ENCODE measurements at places on chromosomes 5 and 9.

- no peak for DNase-seq
Measured at GRCh38 chr9:7338586-7339281, 460.8 kb downstream of the DMAC1 start.

- no peak for DNase-seq
Measured at GRCh38 chr5:175347931-175348330, 96.1 kb downstream of the DRD1 start.

GRCh38 chr9:18798106-18798505 lies 234.9 kb downstream of the SAXO1 start:
- no peak for DNase-seq

- DNase-seq, result no peak
Measured at GRCh38 chr9:112437406-112437805, 49.2 kb upstream of the KIAA1958 start.

DNA sequence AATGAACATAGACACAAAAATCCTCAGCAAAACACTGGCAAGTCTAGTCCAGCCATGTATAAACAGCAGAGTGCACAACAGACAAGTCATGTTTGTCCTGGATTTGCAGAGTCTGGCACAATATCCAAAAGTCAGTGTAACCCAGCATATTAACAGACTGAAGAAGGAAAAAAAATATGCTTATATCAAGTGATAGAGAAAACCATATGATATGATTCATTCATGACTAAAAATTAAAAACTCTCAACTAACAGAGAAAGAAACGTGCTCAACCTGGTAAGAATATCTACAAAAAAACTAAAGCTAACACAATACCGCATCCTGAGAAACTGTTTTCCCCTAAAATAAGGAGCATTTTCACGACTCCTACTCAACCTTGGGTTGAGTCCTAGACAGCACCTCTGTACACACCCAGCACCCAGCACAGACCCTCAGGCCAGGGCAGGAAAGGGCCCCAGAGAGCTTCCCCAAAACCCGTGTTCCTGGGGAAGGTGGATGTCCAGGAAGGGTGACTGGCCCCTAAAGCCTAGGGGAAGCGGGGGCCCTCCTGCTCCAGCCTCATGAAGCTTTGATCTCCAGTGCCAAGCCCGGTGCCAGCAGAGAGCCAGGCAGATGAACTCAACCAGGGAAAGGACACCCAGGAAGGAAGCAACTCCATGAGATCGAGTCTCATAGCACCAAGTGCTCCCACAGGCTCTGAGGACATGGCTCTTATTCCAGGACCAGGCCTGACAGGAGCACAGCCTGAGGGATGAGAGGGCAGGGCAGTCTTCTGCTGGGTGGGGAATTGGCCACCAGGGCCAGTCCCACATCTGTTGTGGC lies 38.9 kb downstream of the ADAMTS2 start:
- DNase-seq, result no peak

DNA sequence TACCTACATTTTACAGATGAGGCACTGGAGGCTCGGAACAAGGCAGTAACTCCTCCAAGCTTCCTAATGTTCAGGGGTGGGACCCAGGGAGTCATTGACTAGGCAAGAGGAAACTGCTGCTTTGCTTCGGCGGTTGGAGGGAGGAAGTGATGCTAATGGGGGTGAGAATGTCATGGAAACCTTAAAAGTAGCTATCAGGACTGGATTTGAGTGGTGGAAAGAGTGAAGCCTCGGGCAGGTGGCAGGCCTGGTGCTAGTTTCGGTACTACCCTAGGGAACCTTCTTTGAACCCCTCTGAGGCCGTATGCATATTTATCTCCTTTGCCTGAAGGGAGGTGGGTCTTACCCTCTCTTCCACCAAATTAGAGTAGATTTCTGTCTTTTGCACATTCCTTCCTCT lies 1.6 kb downstream of the BSPRY start:
- peak; percentile 77 for DNase-seq

- no peak for DNase-seq
Measured at GRCh38 chr9:68627104-68627503, 77.9 kb upstream of the PIP5K1B start.

- DNase-seq, result no peak
Measured at GRCh38 chr5:2282034-2282690, 399.4 kb upstream of the IRX4 start.

DNA sequence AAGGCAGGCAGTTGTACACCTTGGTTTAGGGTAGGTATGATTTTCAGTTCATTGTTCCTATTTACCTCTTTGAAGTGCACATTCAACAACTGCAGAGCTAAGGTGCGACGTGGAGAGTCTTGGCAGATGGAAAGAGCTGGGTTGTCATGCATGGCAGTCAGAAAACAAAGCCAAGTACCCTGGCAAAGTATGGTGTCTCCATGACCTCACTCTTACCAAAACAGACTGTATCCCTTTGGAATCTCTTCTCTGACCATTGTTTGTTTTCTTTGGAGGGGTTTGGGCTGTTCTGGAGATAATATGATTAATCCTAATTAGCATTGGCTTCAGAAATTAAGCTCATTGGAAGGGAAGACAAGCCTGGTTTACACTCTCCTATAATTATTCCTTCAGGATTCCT lies 665.7 kb downstream of the DNAH5 start:
- no peak for DNase-seq

DNA sequence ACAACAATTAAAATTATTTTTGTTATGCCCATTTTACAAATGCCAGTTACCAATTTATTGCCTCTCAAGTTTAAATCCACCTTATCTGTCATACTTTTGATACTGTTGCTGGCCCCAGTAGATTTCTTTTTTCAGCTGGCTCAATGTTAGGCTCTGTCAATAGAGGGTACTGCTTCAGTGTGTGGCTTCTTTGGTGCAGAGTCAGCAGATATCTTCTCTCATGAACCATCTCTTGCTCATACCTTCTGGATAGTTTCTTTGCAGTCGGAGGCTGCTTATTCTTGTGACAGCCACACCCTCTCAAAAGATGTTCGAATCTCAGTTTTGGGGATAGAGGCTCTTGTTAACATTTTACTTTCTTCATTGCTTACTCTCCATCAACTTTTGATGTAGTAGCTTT lies 849.9 kb upstream of the SEMA6A start:
- DNase-seq, result no peak

DNA sequence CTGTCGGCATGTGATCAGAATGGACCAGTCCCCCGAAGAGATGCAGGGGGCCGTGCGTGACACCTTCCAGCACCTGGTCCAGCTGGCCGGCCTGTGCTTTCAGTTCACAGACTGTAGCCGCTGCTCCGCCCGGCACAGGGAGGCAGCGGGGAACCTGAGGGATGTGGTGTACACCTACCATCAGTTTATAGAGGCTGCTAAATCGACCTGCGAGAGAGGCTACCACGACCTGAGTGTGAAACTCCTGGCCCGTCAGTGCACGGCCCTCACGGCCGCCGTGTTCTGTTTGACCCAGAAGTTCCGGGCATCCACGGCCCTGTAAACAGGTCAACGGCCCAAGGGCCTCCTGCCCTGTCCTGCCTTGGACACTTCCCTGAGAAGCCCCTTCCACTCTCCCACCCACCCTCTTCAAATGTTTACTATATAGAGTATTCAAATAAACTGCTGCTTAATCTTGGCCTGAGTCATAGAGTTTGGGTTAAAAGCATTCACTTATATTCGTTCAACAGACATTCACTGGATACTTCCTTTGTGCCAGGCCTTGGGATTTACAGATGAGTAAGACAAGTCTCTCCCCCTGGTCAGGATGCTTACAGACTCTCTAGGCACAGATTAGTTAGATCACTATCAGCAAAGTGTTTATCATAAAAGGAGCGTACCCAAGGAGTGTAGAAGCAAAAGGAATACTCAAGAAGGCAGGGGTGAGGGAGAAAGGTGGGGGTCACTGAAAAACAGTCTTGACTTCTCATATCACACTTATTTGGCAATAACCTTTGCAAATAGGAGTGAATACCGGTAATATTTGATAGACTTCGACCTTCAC lies 6.9 kb upstream of the TRMT10B start:
- DNase-seq, result no peak

DNA sequence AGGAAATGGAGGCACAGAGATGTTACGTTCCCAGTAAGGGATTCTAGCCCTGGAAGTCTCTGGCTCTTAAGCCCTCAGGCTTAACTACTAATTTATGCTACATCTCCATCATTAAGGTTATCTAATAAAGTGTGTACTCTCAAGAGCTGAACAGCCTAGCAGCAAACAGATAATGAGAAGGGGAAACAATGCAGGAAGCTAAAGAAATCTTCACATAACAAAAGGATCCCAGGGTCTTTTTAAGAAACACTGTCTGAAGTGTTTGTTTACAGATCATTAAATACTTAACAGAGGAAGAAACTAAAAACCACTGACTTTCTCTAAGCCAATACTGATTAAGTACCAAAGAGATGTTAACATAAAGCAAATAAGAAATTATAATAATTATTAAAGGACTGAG lies 129.0 kb downstream of the PAPPA start:
- no peak for DNase-seq

GRCh38 chr5:127079994-127080491 lies 6.7 kb upstream of the C5orf63 start:
- no peak for DNase-seq

DNA sequence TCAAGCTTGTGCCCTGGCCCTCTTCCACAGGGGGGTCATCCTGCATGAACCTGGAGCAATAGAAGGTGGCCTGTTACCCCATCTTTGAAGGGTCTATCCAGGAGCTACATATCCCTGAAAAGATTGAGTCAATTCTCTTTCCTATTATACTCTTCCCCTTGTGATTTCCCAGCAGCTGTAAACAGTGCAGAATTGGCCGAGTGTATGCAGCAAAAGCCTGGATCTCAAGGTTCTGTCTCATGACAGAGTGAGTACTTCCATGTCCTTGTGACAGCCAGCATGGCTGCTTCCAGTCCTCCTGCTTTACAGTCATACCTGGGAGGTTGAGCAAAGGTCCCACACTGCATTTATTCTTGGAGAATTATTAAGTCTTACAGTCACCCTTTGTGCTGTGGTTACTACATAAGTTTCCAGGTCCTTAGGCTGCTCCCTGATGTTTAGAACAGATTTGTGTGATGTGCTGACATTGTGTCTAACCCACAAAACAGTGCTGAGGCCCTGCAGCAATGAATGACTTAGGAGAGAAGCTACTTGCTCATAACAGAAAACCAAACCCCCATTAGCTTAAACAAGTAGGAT lies 67.5 kb downstream of the NREP start:
- DNase-seq, result no peak

DNA sequence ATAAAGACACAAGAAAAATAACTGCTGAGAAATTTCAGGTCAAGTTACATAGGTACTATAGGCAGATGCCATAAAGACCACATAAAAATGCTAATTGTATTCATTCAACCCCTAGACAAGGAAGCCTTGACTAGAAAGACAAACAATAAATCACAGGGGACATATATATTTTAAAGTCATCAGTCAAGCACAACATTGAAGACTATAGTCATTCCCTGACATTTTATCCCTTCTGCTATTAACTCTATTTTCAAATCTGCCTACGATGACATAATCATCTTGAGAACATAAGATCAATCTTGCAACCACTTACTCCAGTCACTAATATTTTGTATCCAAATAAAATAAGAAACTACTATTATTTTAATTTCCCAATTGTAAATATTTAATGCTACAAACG lies 38.3 kb downstream of the FAM13B start:
- DNase-seq, result no peak

- DNase-seq, result no peak
Measured at GRCh38 chr5:158995694-158996173, 104.0 kb downstream of the EBF1 start.

GRCh38 chr9:92508018-92508820 lies 25.9 kb upstream of the ASPN start:
- DNase-seq, result no peak

DNA sequence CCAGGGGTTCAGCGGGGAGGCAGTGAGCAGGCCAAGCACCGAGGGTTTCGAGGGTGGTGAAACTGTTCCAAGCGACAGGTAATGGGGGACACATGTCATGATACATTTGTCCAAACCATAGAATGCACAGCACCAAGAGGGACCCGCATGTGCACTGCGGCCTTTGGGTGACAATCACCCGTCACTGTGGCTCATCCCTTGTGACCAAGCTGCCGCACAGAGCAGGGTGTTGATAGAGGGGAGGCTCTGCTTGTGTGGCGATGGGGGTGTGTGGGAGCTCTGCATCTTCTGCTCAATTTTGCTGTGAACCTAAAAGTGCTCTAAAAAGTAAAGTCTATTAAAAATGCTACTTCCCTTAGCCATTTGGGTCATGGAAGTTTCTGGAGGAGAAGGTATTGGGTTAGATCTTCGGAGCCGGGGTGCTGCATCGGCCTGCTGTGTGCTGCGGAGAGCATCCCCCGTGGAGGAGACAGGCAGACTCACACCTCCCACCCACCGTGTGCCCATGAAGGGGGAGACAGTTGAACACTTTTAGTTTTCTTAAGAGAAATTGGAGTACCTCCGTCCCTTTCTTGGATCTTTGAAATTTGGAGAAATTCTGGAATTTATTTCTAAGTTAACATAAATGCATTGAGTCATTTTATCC lies 280.4 kb upstream of the IRX2 start:
- no peak for DNase-seq
